Uterus (tissue), 4 donors: ENCODE measurements at places on chromosomes 3 and 15. TPM values are rescaled to one million over a fixed set of nuclear protein-coding genes. Genes with fewer than 3 reads are reported as not detected.

- no peaks in the 10 kb centered on the region for H3K36me3 ChIP-seq
- no peaks in the 10 kb centered on the region for H3K4me1 ChIP-seq
- no peak overlapping the region for H3K27ac ChIP-seq
- DNase-seq: no peak
Observed at GRCh38 chr3:39903253-39903652, 93.8 kb downstream of the MYRIP start.

DNA sequence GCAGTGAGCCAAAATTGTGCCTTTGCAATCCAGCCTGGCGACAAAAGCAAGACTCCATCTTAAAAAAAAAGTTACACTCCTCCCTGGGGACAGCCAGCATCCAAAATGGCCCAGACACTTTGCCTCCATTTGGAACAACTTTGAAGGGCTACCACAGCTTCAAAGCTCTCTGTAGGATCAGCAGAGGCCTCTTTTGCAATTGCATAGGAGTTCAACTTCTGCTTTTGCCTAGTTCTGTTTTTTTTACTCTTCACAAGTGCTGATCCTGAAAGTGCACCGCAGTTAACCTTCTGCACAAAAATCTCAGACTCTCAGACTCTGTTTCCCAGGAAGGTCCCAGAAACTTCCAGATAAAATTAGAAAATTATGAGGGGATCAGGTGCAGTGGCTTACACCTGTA, 25.2 kb upstream of the SLC4A7 start:
- no peak overlapping the region for H3K4me3 ChIP-seq
- DNase-seq: no peak
- H3K27ac ChIP-seq: no peak overlapping the region
- no peaks in the 10 kb centered on the region for H3K27me3 ChIP-seq

Gene TMEM40
- total RNA-seq: not detected

Gene SLC38A3
- total RNA-seq: not detected
